Mesothelial cell of epicardium (in vitro differentiated cells): ENCODE measurements at places on chromosomes 16 and 17. TPM values are rescaled to one million over a fixed set of nuclear protein-coding genes. Genes with fewer than 3 reads are reported as not detected.

- no peak for DNase-seq
Observed at GRCh38 chr16:67244387-67245185, 2.7 kb downstream of the FHOD1 start.

- DNase-seq = no peak
Observed at GRCh38 chr16:90031186-90031930, 12.1 kb upstream of the DBNDD1 start.

DNA sequence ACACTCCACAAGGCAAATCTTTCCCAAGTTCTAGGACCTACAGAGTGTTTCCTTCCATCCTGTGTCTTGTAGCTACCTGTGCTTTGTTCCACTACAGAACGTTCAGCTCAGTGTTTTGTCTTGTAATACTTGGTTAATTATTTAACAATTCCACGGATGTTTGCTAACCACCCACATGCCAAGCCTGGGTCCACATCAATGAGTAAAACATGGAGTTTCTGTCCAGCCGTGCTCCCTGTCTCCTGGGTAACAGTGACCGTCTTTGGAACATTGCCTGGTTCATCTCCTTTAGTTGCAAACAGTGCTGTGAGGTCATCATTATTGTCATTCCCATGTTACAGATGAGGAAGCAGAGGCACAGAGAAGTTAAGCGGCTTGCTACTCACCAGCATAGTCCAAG, 41.3 kb downstream of the IRF8 start:
- no peak for DNase-seq

- no peak for DNase-seq
Observed at GRCh38 chr17:68179926-68180285, 67.9 kb upstream of the AMZ2 start.

- DNase-seq = no peak
Observed at GRCh38 chr16:47712276-47713224, 251.4 kb downstream of the PHKB start.

- DNase-seq = no peak
Observed at GRCh38 chr17:67467500-67468455, 90.7 kb downstream of the PITPNC1 start.

GRCh38 chr17:77734371-77735080, 224.0 kb upstream of the TNRC6C start:
- peak; percentile 84 for DNase-seq

DNA sequence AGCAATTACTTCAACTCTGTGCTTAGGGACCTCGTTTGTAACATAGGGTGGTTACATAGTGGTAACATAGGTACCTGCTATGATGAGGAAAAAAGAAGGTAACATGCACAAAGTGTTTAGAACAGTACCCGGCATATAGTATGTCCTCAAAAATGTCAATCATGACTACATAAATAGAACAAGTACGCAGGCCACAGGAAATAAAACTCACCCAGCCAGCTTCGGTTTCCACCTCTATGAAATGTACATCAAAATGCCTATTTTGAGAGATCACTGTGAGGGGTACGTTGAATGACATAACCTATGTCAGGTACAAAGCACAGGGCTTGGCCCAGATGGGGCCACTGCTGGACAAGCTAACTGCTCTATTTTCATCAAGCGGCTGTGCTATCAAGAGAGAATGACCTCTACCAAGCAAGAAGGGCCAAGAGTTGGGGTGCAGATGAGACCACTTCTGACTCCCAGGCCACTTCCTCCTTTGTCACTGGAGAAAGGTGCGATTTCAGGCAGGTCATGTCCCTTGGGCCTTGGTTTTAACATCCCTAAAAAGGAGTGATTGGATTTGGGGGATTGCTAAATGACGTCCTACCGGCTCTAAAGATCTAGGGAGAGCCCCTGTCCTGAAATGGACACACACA, 45.4 kb downstream of the WSB1 start:
- DNase-seq = no peak

GRCh38 chr16:85055493-85056210, 28.1 kb downstream of the KIAA0513 start:
- no peak for DNase-seq

- no peak for DNase-seq
Observed at GRCh38 chr17:78716814-78717393, 65.2 kb downstream of the CYTH1 start.

DNA sequence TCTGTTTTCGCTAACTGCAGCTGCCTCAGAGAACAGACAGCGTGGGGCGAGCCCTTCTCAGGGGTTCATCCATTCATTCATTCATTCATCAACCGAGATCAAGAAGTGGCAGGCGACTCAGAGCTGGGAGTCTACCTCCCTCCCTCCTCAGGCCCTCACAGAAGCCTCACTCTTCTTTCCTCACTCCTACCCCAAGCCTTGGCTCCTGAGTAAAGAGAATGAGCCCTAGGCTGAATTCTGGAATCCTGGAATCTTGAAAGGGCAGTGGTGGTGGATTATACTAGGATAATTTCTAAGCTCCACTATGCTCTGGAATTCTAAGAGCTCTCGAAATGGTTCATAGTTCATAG, 2.3 kb upstream of the DLX3 start:
- no peak for DNase-seq

- DNase-seq = no peak
Observed at GRCh38 chr17:6366221-6366666, 68.7 kb downstream of the AIPL1 start.

DNA sequence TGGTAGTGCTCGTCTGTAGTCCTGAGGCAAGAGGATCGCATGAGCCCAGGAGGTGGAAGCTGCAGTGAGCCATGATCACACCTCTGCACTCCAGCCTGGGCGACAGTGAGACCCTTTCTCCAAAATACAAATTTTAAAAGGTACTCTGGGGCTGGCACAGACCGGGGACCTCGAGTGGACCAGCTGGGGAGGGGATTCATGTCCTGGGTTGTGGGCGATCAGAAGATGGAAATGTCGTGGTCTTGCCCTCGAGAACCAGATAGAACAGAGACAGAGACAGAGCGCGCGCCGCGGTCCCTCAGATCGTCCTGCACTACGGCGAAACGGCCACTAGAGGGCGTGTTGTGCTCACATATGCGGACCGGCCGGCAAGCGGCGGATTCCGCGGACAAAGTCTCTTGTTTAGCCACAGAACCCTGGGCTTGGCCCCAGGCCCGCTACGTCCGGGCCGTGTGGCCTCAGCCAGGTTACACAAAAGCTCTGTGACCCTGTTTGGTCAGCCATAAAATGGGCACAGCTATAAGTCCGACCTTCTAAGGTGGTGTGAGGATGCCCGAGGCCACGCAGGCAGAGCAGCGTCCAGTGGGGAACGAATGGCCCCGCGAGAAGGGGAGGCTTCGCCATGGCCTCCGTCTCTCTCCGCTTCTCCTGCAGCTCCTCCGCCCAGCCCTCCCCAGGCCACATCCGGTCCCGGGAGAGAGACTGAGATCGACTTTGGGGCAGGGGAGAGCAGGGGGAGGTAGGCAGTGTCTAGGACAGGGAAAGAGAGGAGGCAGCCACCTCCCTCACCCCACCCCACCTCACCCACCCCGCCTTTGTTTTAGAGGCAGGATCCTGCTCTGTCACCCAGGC, 14.6 kb upstream of the SBK1 start:
- DNase-seq = peak; percentile 75

- peak; percentile 42 for DNase-seq
Observed at GRCh38 chr16:70589998-70590471, 56.3 kb upstream of the IL34 start.

DNA sequence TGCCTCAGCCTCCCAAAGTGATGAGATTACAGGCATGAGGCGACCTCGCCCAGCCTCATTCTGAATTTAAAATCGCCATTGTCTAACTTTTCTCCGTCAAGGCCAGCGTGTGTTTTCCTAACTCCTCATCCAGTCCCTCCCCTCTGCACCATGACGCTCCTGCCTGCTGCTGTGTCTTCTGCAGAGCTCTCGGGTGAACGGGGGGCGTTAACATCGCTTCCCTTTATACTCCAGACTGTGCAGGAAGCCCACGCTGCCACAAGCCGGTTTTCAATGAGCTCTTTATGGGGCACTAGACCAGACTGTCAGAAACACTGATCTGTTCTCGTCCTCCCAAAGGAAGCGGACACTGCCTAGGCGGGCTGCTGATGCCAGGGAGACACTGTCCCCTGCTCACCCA, 13.2 kb downstream of the AANAT start:
- no peak for DNase-seq

DNA sequence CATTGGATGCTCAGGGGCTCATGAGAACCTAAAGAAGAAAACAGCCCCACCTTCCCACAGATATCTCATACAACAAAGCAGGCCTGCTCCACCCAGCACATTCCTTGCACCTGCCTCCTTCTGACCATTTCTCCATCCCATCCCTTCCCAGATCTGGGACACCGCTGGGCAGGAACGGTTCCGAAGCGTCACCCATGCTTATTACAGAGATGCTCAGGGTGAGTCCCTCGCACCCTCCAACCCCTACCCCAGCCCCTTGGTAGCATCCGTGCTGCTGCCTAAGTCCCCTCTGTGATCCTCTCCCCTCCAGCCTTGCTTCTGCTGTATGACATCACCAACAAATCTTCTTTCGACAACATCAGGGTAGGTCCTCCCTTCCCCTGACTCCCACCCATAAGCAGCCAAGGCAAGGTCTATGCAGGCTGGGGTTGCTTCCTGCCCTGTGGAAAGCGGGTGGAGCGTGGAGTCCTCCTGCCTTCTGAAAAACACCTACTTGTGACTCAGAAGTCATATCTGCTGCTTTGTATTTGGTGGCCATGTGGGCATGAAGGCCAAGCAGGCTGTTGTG, 5.4 kb upstream of the NHERF1 start:
- no peak for DNase-seq

DNA sequence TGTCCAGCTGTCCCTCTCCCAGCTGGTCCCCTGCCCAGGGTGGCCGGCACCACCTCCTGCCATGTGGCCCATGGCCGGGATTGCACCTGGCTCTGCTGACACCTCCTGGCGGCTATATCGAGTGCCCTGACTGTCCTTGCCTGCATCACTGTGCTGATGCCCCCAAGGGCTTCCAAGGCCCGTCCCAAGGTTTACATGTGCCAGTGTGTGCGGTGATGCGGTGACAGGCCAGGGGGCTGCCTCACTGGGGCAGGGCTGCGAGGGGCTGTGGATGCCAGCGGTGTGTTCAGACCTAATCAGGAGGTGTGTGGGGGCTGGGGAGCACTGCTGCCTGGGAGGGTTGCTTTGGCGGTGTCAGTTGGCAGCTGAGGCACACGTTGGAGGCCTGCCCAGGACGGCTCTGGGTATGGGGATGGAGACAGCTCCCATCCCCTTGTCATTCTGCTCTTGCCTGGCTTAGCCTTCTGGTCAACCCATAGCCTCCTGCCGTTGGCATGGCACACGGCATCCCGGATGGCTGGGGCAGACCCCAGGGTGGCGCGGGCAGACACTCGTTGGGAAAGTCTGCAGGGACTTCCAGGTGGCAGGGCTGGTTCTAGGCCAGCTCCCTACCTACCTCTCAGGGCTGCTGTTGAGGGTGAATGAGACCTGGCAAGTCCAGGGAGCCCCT, 5.5 kb downstream of the MAP2K3 start:
- no peak for DNase-seq

GRCh38 chr16:47667956-47668355, 206.8 kb downstream of the PHKB start:
- no peak for DNase-seq

GRCh38 chr16:85234310-85235204, 122.3 kb upstream of the CIBAR2 start:
- DNase-seq = peak; percentile 82

- DNase-seq = no peak
Observed at GRCh38 chr17:64441772-64442540, 7.0 kb upstream of the MILR1 start.

- no peak for DNase-seq
Observed at GRCh38 chr17:83008526-83008925, 70.9 kb upstream of the METRNL start.

DNA sequence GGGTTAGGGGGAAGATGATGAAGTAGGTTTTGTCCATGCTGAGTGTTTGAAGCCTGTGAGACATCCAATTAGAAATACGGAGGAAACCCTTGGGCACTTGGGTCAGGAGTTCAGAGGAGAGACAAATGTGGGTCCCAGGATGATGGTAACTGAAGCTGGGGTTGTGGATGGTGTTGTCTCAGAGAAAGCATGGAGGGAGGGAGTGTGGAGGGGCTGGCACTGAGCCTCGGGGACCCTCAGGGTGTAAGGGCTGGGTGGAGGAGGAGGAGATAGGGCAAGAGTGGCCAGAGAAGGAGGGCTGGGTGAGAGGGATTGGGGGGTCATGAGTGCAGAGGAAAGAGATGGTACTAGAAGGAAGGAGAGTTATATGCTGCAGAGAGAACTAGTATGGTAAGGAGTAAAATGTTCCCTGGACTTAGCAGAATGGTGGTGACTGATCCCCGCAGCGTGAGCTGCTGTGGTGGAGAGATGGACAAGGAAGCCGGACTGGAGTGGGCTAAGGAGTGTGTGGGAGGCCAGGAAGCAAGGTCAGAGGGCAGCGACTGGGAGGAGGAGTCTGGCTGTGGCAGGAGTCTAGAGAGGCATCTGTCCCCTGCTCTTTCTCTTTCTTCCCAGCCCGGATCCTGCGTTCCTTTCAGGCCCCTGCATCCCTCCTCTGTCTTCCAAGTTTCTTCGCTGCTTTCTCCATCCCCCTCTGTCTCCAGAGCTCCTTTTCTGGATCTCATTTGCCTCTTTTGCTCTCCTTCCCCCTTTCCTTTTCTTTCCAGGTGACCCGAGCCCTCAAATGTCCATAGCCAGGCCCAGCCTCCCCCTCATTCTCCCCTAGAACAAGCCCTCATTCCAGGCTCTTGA, 3.9 kb upstream of the COL1A1 start:
- DNase-seq = no peak

DNA sequence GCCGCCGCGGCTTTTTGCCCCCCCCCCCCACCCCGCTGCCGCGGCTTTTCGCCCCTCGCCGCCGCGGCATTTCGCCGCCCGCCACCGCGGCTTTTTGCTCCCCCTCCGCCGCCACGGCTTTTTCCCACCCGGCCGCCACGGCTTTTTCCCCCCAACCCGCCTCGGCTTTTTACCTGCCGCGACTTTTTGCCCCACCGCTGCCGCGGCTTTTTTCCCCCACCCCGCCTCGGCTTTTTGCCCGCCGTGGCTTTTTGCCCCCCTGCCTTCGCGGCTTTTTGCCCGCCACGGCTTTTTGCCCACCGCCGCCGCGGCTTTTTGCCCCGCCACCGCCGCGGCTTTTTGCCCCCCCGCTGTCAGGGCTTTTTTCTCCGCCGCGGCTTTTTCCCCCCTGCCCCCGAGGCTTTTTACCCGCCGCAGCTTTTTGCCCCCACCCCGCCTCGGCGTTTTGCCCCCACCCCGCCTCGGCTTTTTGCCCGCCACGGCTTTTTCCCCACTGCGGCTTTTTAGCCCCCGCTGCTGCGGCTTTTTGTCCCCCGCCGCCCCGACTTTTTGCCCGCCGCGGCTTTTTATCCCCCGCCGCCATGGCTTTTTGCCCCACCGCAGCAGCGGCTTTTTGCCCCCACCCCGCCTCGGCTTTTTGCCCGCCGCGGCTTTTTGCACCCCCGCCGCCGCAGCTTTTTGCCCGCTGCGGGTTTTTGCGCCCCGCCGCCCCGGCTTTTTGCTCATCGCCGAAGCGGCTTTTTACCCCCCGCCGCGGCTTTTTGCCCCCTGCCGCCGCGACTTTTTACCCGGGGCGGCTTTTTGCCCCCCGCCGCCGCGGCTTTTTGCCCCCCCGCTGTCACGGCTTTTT, 527.8 kb upstream of the WSB1 start:
- DNase-seq = no peak

The SDF2 gene
- total RNA-seq = 51.0 to 57.9 TPM (median 56.6 TPM) in 3 replicates

The PNMT gene
- total RNA-seq = 1.7 to 2.1 TPM (median 1.7 TPM) in 3 replicates

The PRR35 gene
- total RNA-seq = 0.25 TPM in 1 of 3 replicates, not detected in the others

The KRTAP9-4 gene
- total RNA-seq = not detected in 3 replicates

The MEIOB gene
- total RNA-seq = not detected in 3 replicates

The C1QTNF8 gene
- total RNA-seq = 0.20 TPM in 1 of 3 replicates, not detected in the others

The SPATA32 gene
- total RNA-seq = not detected in 3 replicates

The TBC1D3 gene
- total RNA-seq = not detected in 3 replicates

The KRT20 gene
- not detected in 3 replicates for total RNA-seq

The XYLT1 gene
- 11.8 to 15.2 TPM (median 13.0 TPM) in 3 replicates for total RNA-seq
